CD4-positive, alpha-beta T cell treated with Interleukin-12 subunit alpha and Interleukin-12 subunit beta, for 1 hour (primary cell): ENCODE measurements at places on chromosomes 7 and 10.

DNA sequence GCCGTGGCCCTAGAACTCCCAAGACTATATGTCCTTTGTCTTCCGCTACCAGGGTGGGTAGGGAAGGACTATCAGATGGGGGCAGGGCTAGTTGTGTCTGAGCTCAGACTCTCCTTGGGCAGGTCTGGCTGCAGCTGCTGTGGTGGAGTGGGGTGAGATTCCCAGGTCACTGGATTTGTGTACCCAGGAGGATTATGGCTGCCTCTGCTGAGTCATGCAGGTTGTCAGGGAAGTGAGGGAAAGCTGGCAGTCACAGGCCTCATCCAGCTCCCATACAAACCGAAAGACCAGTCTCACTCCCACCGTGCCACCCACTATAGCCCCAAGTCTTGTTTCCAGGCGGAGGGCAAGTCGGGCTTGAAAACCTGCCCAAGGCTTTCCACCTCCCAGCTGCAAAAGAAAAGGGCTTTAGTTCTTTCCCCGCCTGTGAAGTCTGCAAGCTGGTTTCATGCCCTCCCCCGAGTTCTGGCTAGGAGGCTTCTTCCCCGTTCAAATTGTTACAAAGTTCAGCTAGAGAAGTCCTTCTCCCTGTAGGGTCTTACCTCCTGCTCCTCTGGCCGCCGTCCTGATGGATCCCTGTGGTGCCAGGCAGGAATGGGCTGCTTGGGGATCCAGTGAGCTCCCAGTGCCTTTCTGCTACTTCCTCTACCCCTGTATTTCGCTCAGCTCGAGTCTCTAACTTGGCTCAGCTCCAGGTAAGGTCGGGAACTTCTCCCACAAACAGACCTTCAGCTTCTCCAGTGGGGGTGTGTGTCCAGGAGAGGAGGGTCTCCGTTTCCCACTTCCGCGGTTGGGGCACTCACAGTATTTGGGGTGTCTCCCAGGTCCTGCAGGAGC, 106.8 kb upstream of the FGL2 start:
- DNase-seq = no peak

- no peak for DNase-seq
These were observed 675 bp upstream of the FRAT2 start for GRCh38 chr10:97335188-97335619.

- no peak for DNase-seq
These were observed 150.3 kb downstream of the LRRTM3 start for GRCh38 chr10:67076144-67076543.

DNA sequence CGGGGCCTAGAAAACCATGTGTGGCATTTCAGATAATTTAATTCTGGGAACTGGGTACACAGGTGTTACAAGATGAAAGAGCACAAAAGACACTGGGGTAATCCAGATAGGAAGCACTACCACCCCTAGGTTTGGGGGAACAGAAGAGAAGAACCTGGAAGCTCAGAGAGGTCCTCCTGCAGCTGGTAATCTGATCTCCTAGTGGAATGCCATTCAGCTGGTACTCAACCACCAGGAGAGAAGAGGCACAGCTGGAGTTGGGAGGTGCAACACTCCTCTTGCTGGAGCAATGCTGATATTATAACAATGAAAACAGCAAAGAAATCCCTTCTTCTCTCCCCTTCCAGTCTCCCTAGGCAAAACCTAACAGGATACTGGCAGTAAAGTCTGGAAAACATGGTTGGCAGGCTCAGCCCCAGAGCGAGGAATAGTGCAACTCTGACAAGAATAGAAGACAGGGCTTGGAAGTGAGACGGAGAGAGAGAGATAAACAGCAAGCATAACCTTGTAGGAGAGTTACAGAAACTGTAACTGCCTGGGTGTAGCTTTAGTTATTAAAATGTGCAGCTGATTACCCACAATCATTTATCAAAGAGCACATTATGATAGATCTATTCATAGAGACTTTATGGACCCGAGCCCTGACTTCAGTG, 35.0 kb downstream of the NRF1 start:
- DNase-seq = no peak

- no peak for DNase-seq
These were observed 90.5 kb upstream of the SDK1 start for GRCh38 chr7:3210531-3210930.

DNA sequence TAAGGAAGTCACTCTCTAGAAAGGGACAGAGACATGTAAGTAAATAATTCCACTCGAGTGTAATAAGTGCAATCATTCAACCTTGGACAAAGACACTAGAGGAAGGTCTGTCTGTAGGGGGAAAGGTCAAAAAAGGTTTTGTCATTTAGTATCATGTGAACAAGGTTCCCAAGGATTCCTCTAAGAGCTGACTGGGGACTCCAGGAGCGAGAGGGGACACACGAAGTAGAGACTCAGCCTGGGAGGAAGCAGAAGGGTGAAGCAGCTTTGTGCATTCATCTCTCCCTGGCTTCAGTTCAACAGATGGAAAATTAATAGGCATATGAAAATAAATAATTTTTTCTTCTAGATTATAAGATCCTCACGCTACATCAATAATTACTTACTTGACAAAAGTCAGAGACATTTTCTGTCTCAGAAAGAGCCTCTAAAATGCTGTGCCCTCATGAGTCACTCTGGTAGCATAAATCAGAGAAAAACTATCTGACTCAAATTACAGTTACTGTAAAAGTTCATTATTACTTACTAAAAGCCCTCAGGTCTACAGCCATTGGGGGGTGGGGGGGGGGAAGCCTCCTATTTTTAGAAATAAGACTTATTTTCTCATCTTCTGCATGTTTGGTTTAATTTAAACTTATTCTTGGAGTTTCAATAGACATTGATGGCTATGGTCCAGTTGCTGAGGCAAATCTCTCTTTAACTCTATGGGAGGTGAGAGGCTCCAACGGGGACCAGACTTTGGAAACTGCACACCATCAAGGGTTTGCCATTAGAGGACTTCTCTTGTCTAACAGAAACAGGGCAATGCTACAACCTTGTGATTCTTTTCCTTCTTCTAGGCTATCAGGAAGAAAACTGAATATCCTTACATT, 275.1 kb upstream of the KLF14 start:
- no peak for DNase-seq

DNA sequence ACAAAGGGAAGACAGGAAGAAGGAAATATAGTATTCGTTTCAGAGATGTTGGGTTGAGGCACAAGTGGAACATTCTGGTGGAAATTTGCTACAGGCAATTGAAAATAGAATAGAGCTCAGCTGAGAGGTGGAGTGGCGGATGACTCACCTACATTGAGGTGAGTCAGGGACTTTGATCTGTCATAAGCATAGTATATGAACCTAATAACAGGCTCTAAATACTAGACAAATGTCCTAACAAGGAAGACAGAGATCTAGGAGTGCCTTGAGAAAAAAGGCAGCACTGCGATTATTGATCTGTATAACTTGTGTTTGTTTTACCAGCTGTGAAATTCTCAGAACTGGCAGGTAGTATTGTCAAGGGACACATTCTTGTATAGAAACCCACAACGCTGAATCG, 907 bp upstream of the IFRD1 start:
- DNase-seq = peak; percentile 48
